ENCODE measurements at places on chromosomes 12 and 14. TPM values are rescaled to one million over a fixed set of nuclear protein-coding genes. Genes with fewer than 3 reads are reported as not detected.

The BHLHE41 gene
- 2.1 TPM for total RNA-seq

The ZNF385A gene
- 7.6 TPM for total RNA-seq

The GNPNAT1 gene
- total RNA-seq = 39.8 TPM

The LRP1-AS gene
- not detected for total RNA-seq

The FGD6 gene
- total RNA-seq = 13.3 TPM
